NCI-H2171 treated with DMSO at 0.1 percent for 48 hours (cell line): ENCODE measurements at places on chromosomes 4 and X.

DNA sequence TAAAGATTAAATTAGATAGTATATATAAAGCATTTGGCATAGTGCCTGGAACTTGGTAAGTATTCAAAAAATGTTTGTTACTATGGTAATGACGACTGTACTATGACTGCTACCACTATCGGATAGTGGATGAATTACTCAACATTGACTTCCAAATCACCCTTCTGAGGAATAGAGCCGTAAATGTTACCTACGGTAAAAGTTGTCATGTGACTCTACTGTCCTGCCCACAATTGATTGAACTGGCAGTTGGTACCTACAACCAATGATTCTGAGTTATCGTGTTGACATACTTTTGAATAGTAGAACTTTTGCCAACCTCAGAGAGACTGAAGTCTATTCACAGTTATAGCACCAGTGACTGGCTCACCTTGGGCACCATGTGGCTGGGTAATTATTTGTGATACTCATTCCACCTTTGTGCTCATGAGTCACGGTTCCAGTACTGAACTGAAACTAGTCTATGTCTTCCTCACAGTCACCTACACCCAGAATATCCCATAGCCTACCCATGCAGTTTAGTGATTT is 185.5 kb upstream of the PITX2 start:
- DNase-seq: no peak

- DNase-seq: no peak
These were observed 83.0 kb upstream of the IL13RA1 start for GRCh38 chrX:118644378-118644777.

GRCh38 chr4:125551466-125551865 is 236.7 kb downstream of the FAT4 start:
- DNase-seq: peak; percentile 19

DNA sequence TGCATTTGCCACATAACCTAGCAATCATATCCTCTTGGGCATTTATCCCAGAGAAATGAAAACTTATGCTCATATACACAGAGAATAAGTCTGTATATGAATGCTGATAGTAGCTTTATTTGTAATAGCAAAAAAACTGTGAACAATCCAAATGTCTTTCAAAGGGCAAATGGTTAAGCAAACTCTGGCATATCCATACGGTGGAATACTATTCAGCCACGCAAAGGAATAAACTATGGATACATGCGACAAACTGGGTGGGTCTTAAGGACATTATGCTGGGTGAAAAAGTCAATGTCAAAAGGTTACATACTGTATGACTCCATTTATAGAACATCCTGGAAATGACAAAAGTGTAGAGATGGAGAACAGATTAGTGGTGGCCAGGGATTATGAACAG is 17.6 kb upstream of the CBR4 start:
- DNase-seq: no peak

GRCh38 chr4:10104211-10104990 is 12.2 kb downstream of the WDR1 start:
- no peak for DNase-seq

GRCh38 chr4:112823606-112824005 is 186.7 kb downstream of the LARP7 start:
- DNase-seq: peak; percentile 58

DNA sequence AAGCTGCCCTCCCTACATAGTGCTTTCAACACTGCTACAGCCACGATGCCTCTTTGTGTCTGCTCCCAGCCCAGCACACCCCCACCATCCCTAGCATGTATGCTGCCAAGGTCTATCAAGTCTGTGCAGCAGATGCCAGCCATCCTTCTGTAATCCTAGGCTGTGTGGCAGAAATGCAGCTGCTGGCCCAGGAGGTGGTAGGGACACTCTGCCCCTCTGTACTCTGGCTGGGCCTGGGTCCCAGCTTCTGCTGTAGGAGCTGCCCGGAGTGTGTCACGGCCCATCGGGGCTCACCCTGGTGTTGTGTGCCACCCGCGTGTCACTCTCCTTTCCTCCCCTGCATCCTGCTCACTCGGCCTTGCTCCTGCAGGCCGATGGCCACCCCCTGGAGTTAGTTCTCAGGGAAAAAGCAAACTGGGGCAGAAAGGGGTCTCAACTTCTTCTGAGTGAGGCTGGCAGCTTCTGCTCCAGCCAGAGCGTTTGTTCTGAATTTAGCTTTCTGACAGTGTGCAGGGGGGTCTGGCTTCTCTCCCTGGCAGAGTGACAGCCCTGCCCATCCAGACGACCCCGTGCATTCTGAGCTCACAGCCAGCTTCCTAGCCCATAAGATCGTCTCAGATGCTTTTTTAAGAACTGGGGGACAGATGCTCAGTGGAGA is 22.7 kb downstream of the PSAPL1 start:
- no peak for DNase-seq

- DNase-seq: peak; percentile 1
These were observed 23.6 kb downstream of the CA5B start for GRCh38 chrX:15761564-15762191.
